Activated CD4-positive, alpha-beta T cell treated with anti-CD3 and anti-CD28 coated beads, Interleukin-10, Interleukin-2, amounts not matched to agents 100 ng/mL and 50 ng/mL, durations not matched to agents 16 hours and 8 hours (primary cell): ENCODE measurements at places on chromosomes 16 and 17.

GRCh38 chr17:31092475-31093064 lies 2.2 kb upstream of the NF1 start:
- DNase-seq: no peak

DNA sequence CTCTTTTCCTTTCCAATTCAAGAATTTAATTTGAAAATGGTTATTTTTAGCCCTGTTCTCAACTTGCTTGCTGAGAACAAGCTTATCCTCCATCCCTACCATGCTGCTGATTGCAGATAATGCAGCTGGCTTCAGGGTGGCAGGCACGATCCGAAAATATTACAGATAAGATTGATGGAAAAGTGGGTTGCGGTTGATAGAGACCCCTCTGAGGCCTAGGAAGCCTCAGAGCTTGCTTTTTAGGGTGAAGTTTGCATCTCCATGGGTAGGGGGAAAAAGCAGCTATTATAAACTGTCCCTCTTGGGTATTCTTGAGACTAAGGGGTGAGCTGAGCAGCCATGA lies 116.5 kb upstream of the GOT2 start:
- DNase-seq: no peak

DNA sequence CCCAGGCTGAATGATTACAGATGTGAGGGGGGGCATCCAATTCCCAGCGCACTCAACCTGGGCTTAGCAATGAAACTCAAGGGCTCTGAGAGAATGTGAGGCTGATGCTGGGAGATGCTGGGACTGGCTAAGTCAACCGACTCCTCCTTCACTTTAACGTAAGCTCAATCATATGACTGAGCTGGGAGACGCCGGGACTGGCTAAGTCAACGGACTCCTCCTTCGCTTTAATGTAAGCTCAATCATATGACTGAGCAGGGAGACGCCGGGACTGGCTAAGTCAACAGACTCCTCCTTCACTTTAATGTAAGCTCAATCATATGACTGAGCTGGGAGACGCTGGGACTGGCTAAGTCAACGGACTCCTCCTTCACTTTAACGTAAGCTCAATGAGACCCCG lies 179.4 kb downstream of the VPS53 start:
- no peak for DNase-seq

DNA sequence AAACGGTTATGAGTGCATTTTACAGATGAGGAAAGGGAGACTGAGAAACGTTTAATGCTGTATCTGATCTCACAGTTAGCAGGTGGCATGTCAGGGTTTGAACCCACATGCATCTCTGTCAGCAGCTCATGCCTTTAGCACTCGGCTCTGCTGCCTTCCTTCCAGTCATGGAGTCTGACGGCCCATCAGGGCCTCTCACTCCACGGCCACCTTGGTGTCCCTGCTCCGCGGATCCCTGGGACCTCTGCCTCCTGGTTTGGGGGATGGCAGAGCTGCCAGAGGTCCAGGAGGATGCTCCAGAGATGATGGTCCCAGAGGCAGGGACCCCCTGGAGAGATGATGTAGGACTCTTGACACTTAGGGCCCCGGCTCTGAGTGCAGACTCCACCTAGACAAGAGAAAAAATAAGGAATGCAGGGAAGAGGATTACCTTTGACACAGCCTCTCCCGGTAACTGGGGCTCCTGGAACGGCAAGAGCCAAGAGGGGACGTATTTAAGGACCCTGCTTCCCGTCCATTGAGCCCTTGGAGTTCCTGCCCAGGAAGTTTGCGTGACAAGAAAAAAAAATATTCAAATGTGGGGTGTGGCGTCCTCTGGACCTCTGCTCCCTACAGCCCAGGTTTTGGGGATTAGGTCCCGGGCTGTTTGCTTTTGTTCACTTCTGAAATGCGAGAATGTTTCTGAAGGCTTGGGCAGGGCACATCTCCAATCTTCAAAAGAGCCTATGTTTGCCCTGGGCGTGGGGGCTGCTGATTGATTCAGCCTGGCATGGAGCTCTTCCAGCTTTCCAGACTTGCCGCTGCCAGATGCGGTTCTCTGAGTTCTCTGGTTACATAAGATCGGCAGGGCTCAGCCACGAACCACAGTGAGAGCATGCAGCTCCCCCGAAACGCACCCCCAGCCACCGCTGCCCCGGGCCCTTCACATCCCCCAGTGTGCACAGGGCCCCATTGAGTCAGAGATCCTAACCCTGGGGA lies at the start of gene ALDH3A1:
ALDH3A1 (minus strand) TSS at position 470 of the 978 bp plus-strand sequence. CDS start 3,169 bp downstream, outside the sequence.
- no peak for DNase-seq

- DNase-seq: no peak
These were observed 674 bp downstream of the ZNF688 start for GRCh38 chr16:30570636-30571444.

DNA sequence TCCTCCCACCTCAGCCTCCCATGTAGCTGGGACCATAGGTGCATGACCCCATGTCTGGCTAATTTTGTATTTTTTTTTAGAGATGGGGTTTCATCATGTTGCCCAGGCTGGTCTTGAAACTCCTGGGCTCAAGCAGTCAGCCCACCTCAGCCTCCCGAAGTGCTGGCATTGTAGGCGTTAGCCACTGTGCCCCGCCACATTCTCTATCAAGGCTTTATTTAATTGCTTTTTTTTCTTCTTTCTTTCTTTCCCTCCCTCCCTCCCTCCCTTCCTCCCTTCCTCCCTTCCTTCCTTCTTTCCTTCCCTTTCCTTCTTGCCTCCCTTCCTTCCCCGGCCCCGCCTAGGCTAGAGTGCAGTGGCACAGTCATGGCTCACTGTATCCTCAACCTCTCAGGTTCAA lies 23.7 kb downstream of the RSPRY1 start:
- DNase-seq: no peak
